ENCODE measurements at places on chromosomes 12 and 14.

GRCh38 chr12:131063960-131064359 lies 110.3 kb downstream of the ADGRD1 start:
- DNase-seq: no peak

DNA sequence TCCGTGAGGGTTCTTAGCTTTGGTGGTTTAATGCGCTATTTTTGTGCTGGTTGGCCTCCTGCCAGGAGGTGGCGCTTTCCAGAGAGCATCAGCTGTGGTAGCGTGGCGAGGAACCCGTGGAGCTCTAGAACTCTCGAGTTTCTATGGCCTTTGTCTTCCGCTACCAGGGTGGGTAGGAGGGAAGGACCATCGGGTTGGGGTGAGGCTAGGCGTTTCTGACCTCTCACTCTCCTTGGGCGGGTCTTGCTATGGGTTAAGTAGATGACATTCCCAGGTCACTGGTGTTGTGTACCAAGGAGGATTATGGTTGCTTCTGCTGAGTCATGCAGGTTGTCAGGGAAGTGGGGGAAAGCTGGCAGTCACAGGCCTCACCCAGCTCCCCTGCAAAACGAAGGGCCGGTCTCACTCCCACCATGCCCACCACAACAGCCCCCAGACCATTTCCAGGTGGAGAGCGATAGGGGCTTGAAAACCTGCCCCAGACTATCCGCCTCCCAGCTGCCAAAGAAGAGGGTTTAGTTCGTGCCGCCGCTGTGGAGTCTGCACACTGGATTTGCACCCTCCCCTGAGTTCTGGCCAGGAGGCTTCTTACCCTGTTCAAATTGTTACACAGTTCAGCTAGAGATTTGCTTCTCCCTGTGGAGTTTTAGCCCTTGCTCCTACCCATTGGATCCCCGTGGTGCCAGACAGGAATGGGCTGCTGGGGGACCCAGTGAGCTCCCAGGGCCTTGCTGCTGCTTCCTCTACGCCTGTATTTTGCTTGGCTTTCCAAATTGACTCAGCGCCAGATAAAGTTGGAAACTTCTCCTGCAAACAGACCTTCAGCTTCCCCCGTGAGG lies 21.9 kb downstream of the RNFT2 start:
- peak; percentile 61 for DNase-seq

DNA sequence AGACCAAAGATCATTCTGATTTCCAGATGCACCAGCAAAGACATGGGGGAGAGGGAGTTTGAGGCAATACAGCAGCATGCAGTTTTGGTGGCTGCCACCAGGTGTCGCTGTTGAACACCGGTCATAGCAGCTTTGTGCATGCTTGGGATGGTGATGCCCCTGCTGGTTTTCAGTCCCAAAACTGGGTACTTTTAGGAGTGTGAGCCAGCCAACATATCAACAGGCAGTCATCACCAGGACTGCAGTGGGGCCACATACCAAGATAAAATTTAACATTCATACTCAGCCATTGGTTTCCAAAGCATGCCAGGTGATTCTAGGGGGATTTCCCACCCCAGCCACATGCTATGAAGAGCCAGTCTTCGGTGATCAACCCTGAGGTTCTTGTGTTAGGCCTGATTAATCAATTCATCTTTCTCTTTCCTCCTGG lies 64.2 kb downstream of the PHETA1 start:
- peak; percentile 84 for DNase-seq

DNA sequence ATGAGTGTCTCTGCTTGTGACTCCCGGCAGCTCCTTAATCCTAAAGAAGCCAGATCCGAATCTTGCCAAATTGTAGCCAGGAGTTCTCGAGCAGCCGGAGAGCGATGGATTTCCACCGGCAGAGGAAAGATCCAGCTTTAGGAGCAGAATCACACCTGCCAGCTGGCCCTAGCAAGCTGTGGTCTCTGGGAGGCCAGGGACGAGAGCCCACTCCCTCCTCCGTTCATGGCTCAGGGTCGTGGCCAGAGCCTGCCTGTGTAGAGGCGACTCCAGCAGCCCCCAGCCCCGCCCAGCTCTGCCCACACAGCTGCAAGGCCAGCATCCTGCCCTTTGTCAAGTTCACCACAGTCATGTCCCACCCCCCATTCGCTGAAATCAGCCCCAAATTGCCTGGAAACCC lies 121.0 kb downstream of the SCARB1 start:
- no peak for DNase-seq

DNA sequence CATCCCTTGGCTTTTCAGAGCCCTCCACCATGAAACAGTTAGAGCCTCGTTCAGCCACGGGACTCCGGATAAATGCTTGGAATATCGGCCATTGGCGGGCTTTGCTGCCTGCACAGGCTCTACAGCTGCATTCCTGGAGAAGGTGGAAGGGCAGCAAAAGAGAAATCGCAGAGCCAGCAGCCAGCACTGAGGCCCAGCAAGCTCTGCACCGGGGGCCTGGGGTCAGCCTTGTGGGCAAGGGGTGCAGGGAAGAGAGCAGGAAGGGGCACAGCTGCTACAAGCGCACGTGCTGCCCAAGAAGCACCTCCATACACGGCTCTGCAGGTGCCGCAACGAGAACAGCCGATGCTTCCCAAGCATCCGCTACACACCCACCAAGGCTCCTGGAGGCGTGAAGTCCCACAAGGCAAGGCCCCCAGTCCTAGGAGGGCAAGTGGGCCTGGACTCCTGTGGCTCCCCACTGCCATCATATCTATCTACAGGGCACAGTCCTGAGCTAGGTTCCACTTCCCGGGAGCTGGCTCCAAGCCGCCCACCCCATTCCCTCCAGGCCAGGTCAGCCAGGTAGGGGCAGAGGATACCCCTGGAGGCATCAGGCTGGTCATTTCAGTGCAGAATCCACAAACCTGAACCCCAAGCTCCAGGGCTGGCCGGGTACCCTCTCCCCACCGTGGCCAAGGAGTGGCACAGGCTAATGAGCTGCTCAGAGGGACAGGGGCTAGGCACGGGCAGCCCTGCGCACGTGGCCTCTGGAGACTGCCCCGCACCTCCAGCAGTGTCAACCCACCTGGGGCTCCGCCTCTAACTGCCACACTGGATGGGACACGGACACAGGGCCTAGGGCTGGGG lies 40.2 kb downstream of the CCNK start:
- DNase-seq: no peak

DNA sequence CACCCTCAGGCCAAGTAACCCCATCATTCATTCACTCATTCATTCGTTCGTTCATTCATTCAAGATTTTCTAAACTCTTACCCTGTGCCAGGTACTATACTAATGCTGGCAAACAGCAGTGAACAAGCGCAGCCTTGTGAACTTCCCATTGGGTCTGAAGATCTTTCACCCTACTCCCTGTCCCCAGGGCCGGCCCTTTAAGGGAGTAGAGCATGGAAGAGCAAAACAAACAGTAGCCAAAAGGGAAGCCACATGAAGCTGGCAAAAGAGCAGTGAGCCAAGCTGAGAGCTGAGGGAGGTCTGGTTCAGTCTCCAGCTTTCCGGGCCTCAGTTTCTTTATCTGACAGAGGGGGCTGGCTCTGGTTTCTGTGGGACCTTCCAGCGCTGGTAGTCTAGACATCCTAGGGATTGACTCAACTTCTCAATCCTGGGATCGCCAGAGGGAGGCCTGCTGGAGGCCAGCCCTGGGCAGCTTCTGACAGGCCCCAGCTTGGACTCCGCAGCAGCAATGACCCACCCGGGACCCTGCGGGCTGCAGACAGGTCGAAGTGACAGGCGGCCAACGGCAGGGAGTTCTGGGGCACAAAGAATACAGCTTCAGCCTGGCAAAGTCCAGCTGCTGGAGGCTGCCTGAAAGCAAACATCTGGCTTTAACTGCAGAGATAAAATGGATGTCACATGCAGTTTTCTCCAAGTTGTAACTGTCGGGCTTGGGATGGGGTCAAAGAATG lies 27.1 kb downstream of the ACTN1 start:
- DNase-seq: no peak

DNA sequence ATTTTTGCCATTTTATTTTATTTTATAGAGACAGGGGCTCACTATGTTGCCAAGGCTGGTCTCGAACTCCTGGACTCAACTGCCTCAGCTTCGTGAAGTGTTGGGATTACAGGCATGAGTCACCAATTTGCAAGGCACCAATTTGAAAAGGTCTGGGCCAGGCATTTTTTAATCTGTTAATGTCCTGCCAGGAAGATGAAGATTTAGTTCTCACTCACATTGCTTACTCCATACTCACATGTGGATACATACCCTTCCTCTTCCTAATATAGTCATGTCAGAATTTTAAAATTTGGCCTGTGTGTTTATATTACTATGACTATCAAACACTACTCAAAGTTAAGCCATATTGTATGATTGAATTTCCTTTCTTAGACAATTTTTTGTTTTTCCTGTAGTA lies 15.3 kb upstream of the EML1 start:
- no peak for DNase-seq

DNA sequence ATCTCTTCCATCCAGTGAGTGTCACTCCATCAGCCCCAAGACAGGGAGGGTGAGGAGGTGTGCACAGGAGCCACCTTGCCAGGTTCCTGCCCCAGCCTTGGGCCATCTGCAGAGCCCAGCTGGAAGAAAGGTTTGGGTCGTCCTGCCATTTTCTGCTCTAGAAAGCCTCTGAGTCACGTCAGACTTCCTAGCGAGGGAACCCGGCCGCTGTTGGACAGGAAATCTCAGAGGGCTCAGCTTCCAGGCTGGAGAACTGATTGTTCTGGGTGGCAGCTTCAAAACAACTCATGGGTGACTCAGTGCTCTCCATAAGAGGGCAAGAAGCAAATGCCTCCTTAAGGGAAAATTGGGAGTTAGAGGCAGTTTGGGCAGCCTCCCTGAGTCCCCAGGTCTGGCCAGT lies 16.6 kb downstream of the HIP1R start:
- DNase-seq: peak; percentile 43

- DNase-seq: no peak
These were observed 51.7 kb downstream of the KANSL2 start for GRCh38 chr12:48630346-48630745.

DNA sequence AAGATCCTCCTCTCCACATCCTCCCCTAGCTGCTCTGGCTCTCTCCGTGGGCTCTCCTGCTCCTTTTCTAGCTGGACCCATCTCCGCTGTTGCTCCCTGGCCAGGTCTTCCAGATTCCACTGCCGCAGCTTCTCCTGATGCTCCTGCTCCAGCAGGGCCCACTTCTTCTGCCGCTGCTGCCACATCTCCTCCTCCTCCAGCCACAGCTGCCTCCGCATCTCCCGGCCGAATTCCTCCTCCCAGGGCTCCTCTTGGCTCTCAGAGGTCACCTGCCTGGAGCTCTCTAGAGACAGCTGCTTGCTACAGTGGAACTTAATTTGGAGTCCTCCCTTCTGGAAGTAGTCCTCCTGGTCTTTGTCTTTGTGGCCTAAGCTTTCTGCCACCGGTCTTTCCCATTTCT lies 5.5 kb downstream of the FAM186B start:
- no peak for DNase-seq

DNA sequence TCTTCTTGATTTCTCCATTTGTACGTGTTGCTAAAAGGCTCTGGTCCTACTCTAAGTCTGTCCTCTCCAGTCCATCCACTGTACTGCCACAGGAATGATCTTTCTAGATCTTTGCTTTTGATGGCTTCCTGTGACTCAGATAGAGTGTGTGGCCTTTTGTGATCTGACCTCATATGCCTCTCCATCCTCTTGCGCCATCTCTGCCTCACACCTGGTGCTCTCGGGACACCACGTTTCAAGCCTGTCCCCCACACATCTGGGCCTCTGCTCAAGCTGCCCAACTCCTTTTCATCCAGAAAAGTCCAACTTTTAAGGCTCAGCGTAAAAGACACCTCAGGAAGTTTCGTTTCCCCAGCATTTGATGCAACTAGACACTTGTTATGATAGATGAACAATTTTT lies 39.0 kb downstream of the DCAF4 start:
- no peak for DNase-seq

- no peak for DNase-seq
These were observed 3.2 kb upstream of the SYNE3 start for GRCh38 chr14:95519699-95520098.

DNA sequence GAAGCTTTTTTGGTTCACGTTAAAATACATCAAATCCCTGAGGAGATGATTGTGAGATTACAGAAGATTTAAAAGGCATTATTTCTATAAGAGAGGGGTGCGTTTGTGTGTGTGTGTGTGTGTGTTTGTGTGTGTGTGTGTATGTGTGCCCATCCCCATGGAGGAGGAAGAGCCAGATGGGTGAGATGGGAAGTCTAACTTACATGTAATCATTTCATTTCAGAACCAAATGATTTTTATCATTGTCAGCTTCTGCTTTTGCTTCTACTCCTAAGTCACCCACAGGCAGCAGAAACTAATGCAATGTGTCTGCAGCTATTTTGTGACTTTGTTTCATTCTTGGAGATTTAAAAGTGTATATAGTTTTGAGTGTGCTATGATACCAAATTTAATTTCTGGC lies 68.7 kb downstream of the SLC4A8 start:
- DNase-seq: no peak

DNA sequence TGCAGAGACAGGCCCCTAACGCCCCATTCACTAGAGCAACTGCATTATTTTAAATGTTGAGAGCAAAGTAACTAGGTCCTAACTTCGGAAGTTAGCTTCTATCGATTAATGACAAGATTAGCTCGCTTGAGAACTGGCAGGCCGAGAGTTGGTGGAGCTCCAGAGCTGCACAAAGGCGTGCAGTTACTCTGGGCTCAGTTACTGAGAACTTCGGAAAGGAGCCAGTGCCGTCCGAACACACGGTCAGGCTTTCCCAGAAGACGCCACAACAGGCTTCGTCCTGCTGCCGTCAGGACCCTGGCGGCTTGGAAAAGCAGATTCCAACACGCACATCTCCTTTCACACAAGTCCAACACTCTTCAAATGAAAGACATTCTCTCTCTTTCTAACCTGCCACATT lies 45.4 kb upstream of the TESC start:
- no peak for DNase-seq

DNA sequence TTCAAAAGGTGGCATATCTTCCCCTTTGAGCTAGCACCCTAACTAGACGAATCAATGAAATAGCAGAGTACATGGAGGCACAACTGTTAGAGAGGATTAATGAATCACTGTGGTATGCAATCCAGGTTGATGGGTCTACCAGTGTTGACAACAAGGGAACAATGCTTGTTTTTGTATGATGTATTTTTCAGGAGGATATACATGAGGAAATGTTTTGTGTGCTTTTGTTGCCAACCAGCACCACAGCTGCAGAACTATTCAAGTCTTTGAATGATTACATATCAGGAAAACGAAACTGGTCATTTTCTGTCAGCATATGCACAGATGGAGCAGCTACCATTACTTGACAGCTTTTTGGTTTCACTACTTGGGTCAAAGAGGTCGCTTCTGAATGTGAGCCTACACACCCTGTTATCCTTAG lies 142.6 kb downstream of the GPHN start:
- no peak for DNase-seq

- DNase-seq: peak; percentile 90
These were observed 2.7 kb downstream of the TGFB3 start for GRCh38 chr14:75979071-75979571.

GRCh38 chr12:80745851-80746505 lies 29.3 kb downstream of the MYF5 start:
- DNase-seq: no peak

DNA sequence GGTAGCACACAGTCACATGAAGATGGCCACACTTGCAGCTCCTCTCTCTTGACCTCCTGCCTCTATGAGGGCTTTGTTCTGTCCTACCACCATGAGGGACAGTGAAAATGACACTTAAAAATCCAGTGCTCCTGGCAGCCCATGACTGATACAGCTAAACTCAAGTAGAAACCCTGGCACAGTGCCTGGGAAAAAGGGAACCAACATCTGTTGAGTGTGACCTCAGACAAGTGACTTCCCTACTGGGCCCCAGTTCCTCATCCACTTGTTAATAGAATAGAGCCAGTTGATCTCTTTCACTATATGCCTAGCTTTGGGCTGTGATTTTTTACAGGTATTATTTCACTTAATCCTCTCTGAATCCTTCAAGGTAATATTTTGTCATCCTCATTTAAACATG lies 4.8 kb downstream of the GUCY2C start:
- DNase-seq: no peak

- no peak for DNase-seq
These were observed 6.9 kb upstream of the LYZ start for GRCh38 chr12:69341328-69341727.

Measured in H7 (cell line).